GF-D8 (cell line): ENCODE measurements at places on chromosomes 3 and 15.

GRCh38 chr15:65421360-65422215 is 1.2 kb downstream of the IGDCC4 start:
- no peak for DNase-seq

DNA sequence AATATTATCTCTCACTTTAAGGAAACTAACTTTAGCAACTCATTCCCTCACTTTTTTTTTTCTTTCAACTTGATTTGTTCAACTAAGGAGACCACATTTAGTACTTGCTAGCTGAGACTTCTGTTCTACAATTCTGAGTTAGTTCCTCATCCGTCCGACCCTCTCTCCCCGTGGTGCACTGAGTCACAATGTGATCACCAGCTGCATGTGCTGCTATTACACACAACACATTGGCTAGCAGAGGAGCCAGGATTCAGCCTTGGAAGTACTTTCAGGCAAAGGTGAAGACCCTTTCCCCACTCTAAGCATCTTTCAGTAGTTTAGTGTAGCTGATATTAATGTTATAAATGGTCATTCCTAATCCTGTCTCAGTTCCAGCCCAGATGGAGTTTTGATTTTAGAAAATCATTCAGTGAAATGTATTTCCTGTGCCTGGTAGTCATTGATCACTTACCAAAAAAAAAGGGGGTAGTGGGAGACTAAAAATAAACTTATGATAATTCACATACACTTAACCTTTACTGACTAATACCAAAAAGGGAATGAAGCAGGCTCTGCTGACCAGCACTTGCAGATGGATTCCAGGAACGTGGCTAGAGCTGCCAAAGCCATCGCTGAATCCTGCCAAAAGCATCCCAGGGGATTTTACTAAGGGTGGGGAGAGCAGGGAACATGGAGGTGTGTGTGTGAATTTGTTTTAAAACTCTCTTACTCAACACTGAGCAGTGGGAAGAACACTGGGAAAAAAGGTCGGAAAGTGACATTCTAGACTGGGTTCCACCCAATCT is 424.8 kb downstream of the LPP start:
- no peak for DNase-seq

DNA sequence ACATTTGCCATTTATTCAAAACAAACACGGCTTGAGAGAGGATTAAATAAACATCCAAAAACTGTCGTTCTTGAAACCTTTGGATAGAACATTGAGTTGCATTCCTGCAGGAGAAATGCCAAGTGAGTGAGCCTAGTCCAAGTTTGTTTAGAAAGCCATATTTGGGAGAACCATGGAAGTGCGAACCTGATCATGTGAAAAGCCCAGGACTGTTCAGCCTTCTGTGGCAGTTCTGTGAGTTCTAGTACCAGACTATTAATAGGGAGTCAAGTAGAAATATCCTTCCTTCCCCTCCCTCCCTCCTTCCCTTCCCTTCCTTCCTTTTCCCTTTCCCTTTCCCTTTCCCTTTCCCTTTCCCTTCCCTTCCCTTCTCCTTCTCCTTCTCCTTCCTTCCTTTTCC is 470.4 kb downstream of the LPP start:
- DNase-seq: no peak

GRCh38 chr3:27345493-27345892 is 23.7 kb downstream of the NEK10 start:
- peak; percentile 62 for DNase-seq

- DNase-seq: peak; percentile 76
Observed at GRCh38 chr3:58471025-58471887, 20.6 kb upstream of the KCTD6 start.
